ENCODE measurements at places on chromosomes 2 and 18.

- DNase-seq: no peak
These were observed 100.1 kb downstream of the HRH4 start for GRCh38 chr18:24560511-24560981.

DNA sequence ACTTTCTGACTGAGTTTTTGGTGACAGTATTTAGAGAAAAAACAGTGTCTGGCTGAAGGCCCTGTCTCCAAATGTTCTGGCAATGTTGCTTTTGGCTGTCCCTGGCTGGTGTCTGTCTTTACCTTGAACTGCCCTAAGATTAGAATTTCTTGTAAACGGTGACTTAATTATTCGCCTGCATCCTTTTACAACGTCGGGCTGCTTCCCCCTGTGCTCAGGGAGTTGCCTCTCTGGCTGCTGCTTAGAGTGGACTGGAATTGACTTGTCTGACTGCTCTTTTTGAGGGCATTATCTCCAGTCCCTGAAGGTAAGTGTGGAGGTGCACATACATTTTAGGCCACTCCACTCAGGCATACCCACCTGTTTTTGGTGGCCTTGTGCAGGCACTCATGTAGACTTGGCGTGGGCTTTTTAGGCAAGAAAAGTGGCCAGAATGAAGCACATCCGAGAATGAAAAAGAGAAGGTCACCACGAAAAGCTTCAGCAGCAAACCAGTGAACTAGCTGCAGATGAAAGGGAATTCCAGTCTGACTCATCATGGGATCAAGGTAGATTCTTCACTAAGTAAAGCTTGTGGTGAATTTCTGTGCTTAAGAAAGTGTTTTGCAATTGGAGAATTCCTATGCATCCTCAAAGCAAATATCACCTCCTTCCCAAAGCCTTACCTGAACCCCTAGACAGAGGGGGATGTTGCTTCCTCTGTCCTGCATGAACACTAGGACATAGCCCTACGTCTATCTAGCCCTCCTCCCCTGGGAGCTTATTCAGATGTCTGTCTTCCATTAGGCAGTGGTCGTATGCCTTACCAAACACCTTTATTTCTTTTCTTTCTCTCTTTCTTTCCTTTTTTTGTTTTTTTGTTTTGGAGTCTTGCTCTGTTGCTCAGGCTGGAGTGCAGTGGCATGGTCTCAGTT is 230.3 kb upstream of the TRIB2 start:
- no peak for DNase-seq

GRCh38 chr2:10712185-10712809 is 9.1 kb upstream of the ATP6V1C2 start:
- no peak for DNase-seq

DNA sequence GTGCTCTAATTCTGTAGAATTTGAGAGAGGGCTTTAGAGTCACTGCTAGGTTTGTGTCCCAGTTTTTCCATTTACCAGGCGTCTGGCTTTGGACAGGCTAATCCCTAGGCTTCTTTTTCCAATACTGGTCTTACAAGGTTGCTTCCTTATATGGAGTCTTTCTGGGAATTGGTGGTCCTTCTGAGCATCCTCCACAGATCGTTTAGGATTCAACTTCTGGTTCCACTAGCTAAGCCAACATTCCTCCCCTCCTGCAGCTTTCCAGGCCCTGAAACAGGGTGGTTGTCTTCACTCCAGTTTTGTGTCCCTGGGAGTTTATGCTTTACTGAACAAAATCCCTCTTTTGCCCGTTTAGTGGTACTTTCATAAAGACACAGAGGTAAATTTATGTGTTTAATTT is 170.6 kb downstream of the CERS6 start:
- DNase-seq: no peak

DNA sequence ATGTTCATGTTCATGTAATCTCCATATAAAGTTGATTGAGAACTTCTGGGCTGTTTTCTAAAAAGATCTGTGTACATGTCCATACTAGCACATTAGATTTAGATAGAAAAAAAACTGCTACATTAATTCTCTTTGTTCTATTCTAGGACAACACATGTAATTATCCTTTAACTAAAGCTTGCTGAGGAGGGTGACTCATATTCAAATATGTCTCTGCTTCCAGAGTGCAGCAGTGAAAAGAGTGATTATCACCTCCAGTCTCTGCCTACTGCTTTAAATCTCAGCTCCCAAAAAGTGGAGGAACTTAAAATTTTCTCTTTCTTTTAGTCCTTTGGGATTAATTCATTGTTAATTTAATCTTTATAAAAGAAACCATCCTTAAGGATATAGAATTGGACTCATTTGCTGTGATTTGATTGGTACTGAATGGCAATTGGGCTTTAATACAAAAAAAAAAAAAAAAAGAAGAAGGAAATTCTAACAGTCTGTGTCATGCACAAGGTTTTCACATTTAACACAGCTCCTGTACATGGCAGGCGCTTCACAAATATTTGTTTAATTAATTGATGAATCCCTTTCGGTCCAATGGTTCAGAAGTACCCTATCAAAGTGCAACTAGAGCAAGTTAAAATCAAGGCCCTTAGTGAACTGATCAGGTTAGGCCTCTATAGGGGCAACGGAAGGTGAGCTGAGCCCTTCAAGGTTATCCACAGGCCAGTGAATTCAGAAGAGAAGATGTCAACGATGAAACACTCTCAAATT is 214.0 kb upstream of the KCNJ3 start:
- DNase-seq: no peak

DNA sequence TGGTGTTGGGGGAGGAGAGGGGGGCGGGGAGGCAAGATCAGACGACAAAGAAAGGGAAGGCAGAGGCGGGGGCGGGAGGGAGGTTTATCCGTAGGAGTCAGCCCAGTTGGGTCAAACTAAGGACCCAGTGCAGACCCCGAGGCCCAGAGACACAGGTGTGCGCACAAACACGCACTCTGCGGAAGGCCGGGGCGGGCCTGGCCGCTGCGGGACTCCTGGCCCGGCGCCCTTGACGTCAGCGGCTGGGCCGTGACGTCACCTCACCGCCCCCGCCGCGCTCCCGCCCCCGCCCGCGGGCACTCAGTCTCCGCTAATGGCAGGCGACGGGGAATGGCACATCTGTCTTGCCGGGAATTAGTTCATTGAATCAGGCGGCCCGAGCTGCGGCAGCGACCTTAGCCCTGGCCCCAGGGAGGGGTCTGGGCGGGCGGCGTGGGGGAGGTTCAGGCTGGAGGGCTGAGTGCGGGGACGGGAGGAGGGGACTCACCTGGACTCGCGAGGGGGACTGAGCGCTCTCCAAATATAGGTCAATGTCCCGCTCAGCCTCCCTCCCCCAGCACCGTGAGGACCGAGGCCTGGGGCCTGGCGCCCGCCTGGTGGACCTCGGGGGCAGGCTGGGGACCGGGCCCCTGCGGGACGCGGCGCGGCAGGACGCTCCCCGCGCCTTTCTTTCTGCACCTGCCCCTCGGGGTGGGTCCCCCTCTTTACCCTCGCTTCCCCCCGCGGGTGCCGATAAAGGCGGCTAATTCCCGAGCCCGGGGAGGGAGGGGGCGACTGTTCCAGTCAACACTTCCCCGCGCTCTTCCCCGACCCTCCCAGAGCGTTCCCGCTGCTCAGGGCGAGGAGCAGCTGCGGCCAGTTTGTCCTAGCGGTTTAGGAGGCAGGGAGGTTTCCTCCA is 15.5 kb upstream of the ECEL1 start:
- peak; percentile 34 for DNase-seq

DNA sequence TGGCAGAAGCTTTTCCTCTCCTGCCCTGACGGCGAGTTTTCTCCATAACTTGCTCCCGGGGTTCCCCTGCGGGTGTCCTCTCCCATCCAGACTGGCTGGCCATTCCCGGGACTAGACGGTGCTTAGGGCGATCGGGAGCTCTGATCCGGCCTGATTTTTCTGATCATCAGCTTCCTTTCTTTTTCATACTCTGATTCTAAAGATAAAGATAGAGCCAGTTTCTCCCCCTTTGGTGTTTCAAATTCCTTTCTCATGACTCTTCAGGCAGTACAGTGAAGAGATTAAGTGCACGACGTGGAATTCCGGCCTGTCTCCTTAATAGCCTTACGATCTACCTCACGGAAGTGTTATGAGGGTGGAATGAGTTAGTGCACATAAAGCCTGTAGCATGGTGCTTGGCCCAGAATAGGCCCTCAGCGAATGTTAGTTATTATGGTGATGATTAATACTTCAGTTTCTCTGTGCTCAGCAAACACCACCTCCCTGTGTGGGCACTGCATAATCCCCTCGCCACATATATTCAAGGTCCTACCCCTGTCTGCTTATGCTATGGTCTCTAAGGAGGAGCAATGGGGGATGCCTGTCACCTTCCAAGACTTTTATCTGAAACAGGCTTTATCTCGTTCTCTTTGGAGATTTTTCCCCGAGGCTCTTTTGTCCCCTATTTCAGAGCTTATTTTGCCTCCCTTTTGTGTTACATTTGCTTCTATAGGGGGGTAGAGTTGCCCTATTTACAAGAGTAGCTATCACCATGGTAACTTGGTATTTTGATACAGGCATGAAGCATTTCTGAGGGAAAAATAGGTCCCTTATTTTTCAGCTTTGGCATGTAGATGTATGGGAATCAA is 254.8 kb downstream of the CDH2 start:
- DNase-seq: no peak

- no peak for DNase-seq
These were observed 423.2 kb upstream of the NRP2 start for GRCh38 chr2:205259121-205259520.

DNA sequence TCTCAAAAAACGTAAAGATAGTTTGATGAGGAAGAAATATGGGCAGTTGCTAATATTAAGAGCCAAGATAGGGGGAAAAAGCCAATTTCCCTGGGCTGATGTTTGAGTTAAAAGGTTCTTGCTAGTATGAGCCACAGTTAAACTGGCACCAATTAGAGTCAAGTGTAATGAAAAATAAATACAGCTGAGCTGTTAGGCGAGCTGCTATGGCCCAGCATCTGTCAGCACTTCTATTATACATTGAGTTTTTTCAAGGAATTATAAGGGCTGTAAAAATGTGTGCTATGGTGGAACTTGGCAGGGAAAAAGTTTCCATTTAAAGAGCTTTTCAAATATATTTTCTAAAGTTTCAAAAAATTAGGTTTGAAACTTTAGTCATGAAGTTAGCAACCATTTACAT is 279.6 kb downstream of the CYRIA start:
- no peak for DNase-seq

- no peak for DNase-seq
These were observed 185.3 kb upstream of the ATP5MC3 start for GRCh38 chr2:175366815-175367214.

DNA sequence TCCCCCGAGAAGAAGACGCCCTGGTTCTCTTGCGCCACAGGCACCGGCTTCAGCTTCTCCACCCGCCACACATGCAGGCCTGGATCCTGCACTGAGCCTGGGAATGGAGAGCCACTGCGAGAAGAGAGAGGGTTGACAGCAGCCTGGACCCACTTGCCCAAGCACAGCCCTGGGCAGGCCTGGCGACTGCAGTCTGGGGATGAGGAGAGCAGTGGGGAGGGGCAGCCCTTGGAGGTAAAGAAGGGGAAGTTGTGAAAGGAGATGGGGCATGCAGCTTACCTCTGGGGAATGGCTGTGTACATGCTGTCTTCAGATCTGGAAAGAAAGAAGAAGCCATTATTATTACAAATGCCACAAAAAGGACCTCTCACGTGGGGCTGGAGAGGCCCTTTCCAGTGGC is 8.3 kb downstream of the CAPG start:
- no peak for DNase-seq

DNA sequence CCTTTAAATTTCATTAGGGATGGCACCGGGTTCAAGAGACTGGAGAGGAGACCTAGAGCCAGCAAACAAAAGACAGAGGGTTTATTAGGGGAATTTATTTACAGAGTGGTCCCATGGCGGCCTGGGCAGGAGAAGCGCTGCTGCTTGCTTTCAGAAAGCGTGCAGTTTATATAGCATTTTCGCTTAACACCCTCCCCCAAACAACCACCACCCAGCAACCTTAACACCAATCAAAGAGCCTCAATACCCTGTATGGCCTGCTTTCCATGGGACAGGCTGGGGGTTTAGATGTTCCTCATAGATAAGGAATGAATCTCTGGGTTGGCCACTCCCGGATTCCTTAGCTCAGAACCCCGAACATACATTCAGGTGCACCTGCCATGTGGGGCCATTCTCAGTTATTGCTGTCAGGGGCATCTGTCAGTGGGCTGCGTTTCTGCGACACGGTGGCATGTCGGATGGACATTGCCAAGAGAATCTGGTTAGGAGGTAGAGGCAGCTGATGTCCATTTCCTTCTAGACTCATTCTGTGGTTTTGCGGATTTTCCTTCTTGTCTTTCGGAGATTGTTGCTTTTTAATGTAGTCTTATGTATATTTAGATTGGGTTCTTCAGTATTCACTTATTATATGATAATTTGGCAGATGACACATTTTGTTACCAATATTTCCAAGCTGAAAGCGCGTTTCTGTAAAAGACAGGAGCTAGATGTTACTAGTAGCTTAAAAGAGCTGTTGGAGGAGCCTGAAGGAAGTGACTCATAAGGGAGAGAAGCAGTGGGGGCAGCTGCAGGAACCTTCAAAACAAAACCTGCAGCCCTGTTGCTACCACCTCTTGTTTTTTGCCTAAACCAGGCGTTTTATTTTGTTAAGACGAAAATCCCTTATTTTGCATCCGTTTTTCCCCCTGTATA is 7.2 kb downstream of the AGAP1 start:
- no peak for DNase-seq

All from nucleus accumbens (tissue), 56 donors.